Dorsolateral prefrontal cortex (tissue), 122 donors: ENCODE measurements at places on chromosomes 2 and 18.
A peak's percentile ranks its signal among the peaks of the same experiment; 100 is the strongest.

- DNase-seq, result no peak
Measured at GRCh38 chr2:75079575-75079974, 119.7 kb downstream of the TACR1 start.

DNA sequence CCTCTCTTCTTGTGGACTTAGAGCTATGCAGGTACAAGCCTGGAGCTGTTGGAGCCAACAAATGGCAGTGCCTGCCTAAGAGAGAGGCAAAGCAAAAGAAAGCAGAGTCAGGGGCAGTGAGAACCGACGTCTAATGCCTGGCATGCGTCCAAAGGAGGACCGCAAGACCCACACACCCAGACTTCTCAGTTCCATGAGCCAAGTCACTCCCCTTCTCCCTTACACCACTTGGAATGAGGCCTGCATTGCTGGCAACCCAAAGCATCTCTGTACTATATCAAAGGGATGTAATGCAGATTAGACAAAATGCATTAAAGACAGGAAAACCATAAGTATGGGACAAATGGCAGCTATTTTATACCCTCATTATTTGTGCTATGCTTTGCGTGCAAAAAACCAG, 49.9 kb upstream of the RNU4ATAC start:
- DNase-seq, result no peak

DNA sequence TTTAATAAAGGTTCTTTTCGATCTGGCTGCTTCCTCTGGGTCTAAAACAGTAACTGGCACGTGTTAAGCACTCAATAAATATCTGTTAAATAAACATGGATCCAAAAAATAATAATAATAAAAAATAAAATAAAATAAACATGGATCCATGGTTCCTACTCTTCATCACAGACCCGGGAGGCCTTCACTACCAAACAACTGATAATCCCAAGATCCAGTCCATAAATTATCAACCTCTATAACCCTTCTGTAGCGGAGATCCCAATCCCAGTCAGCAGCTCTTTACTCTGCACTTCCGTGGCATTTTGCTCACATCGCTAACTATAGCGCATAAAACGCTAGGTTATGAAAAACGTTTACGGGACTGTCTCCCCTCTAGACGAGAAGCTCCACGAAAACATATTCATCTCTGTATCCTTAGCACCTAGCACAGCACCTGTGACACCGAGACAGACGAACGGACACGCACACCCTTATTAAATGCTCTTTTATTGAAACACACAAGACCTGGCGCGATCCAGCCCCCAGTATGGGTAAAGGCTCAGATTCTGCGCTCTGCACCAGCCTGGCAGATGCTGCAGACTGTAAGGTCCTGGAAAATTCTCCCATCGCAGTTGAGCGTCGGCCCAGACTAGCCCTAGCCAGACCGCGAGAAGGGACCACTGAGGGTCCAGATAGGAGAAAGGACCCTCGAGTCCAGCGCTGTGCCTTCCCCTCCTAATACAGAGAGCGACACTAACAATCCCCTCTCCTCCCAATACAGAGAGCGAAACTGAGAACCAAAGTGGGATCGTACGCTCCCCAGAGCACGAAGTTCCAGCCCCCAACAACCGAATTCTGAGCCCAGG, 770 bp downstream of the NBAS start:
- peak; percentile 39 for DNase-seq

DNA sequence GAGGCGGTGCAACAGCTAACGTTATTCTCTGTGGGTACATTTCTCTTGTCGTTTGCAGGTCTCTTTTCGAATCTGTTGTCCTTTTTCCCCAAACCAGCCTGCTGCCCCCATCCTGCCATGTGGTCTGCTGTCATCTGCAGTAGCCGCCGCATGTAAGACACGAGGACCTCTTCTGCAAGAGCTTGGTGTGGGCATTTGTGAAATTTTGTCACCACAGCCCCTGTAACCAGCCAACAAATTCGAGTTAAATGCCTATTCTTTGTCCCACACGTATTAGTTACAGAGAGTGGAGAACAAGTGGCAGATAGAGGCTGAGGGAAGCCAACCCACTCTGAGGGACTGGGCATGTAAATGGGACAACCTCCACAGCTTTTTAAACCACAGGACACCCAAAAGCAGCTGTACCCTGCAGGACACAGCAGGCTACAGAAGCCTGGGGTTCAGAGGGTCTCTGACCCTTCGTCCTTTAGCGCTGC, 35.0 kb downstream of the ITGA6 start:
- DNase-seq, result no peak

GRCh38 chr2:1567556-1568344, 154.5 kb downstream of the TPO start:
- DNase-seq, result no peak

DNA sequence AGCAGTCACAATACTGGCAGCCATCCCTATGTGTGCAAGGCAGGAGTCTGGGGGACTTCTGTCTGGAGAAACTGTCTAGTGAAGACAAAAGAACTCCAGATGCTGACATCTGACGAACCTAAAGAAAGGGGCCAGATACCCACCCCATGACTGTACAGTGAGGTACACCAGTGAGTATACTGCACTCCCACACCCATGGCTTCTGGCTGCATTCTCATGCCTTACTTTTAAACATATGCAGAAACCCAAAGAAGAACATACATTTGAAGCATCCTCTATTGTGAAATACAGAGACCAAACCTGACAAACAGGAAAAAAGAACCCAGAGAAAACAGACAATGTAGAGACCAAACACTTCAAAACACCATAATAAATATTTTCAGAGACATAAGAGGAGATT, 102.2 kb downstream of the ACTR3 start:
- no peak for DNase-seq

DNA sequence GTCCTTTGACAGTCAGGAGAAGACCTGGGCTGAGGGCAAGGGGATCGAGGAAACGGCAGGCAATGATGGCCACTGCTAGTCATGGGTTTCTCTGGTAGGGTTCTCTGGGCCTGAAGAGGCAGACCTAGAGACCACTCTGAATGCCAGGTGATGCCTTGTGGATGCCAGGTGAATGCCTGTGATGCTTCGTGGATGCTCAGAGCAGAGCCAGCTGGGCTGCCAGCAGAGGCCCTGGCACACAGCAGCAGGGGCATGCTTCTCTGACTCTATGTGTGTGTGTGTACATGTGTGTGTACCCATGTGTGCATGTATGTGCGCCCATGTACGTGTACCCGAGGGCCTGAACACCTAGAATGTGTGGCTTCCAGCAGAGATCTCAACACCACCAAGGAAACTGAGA, 172.0 kb downstream of the TNS1 start:
- DNase-seq, result no peak

- DNase-seq, result no peak
Measured at GRCh38 chr18:9148203-9148552, 11.6 kb downstream of the ANKRD12 start.

- DNase-seq, result peak; percentile 76
Measured at GRCh38 chr2:233443511-233444183, 89.4 kb downstream of the DGKD start.

DNA sequence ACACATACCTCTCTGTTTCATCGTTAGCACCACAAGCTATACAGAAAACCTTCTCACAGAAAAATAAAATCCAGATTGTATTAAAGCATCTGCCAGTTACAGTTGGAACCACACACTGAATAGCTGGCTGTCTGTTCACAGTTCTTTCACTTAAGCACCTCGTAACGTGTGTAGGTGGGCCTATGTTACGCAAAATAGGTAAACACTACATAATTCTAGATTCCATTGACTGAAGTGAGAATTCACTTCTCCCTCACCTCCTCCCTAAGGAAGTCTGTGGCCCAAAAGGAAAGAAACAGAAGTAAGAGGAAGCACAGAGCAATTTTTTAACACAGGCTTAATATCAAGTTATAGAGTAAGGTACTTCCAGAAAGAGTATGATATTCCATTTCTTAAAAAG, 24.9 kb downstream of the PELI1 start:
- no peak for DNase-seq

- no peak for DNase-seq
Measured at GRCh38 chr2:105181282-105181681, 60.3 kb upstream of the GPR45 start.

DNA sequence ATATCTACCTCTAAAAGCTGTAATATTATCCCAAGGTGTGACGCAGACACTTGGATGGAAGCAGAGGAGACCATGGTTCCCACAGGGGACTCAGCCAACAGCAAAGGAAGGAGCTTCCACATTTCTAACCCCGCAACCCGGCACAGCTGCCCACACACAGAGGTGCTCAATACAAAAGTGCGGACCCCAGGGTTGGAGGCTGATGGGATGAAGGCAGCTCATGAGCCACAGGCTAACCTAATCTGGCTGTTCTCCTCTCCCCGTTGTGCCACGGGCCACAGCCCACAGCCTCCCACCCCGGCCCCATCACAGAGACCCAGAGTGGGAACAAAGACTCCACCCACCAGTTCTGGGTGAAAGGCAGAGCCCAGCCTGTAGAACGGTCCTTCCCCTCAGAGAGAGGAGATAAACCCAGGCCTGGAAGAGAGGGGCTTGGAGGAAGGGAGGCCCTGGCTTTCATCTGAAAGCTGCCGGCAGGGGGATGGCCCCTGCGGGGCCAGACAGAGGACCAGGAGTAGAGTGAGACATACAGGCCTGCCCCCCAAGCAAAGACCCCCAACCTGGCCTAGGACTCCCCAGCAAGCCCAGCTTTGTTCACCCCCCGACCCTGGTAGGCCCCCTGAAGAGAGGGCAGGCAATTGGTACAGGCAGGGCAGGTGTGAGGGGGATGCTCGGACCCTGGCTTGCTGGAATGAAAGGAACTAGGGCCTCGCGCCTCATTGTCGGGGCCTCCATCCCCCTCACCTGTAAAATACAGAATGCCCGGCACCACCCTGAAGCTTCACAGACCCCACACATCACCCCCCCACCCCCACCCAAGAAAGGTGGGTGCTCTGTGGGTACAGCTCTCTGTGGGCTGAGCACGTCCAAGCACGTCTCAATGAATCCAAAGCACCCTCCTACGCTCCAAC, 6.9 kb downstream of the RAB17 start:
- no peak for DNase-seq

- DNase-seq, result no peak
Measured at GRCh38 chr18:79424880-79425568, 29.3 kb downstream of the NFATC1 start.

DNA sequence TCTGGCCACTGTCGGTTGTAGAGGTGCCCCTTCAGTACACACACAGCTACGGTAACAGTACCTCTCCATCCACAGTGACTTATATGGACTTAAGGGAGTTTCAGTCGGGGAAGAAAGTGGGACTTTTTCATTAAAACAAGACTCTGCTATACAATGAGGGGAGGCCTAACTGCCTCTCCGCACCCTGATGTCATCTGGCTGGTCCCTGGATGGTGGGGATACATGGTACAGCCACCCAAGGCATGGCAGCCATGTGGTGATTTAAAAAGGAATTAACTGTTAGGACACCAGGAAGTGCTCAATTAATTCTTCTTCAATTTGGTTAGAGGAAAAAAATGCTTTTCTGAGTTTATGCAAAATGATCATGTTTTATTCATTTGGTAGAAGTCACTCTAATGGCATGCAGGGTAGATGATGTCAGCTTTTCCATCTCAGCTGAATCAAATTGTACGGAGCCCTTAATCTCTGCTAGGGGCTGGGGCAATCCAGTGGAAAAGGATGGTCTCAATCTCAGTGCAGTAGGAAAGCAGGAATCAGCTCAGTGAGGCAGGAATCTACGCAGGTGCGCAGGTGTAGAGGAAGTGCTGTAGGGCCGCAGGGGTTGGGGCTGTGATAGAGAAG, 243.9 kb downstream of the PRKCE start:
- no peak for DNase-seq
